ENCODE measurements at places on chromosomes 1 and 21.

DNA sequence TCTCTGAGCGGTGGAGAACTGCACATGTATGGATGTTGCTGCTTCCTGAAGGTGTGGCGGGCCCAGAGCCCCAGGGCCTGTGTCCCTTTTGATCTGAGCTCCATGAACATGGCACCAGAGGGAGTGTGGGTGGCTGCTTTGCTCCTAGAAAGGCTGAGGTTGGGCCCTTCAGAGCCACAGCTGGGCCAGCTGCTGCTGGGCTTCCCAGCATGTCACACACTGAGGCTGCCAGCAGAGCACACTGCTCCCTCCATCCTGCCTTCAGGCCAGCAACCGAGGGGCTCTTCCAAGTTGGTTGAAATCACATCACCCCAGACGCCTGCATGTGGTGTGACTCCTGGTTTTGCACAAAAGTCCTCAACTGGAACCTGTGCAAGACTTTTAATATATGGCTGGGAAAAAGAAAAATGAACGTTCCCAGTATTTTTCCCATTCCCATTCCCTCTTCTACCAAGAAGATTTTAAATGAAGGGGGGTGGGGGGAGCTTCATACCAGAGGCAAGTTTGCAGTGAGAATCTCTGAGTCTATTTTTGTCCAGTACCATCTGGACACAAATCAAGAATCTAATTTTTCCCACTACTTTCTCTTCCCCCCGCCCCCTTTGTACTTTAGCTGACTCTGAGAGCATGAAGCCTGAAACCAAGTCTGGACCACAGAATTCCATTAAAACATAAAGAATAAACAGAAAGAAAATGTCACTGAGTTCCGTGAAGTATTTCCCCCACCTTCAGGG, 26.2 kb upstream of the NGF start:
- DNase-seq, result no peak

DNA sequence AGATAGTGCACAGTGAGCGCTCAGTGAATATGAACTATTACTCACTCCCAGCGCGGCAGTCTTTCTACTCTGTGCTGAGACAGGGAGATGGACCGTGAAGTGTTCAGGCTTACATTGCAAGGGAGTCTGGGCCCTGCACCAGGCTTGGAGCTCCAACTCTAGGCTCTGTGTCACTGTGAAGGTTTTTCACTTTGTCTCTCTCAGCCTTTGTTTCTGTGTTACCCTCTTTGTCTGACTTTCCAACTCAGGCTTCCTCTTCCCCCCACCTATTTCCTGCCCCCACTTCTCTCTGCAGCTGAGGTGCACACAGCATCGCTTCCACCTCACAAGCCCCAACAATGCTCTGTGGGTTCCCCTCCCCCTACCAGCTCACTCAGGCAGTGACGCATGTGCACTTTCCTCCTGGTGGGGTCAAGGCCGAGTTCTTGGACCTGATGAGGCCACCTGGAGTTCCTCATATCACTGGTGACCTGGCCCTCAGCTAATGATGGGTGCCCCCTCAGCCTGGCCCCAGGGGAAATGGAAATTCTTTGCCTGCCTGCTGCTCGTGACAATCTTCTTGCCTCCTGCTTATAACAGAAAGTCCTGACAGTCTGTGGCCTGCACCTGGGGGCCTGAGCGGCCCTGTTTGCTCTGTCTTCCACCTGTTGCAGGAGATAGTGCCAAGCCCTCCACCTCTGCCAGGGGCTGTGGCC, 1.1 kb upstream of the LCK start:
- DNase-seq, result no peak

DNA sequence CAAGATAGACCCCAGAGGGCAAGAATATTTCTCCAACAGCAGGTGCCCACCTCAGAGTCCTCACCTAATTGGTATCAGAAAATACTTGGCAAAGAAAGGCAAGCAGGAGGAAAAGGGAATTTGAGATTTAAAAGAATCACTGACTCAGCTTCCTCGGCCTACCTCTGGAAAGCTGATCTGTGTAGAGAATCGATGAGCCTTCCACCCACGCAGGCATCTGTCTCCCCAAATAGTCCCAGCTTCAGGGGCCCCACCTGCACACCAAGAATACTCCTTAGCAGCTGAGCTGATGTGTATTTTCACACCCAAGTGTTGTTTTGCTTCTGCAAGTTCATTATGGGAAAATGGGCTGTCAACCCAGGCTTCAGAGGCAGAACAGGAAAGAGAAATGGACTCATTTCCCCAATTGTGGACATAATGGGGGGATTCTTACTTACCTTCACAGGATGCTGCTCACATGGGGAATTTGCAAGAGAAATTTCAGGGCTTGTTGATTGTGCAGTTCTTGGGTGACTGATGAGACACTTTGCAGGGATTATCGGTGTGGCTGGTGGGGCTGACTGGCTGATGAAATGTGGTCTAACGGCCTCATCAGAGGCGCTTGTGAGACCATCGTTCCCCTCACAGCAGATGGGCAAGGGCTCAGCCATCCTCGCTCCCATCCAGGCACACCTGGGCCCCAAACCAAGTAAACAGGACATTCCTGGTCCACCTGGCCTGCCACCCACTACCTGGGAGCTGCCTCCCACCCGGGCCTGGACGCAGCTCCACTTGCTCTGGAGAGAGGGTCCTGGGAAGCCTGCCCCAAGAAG, 436.3 kb downstream of the PTPRU start:
- no peak for DNase-seq

DNA sequence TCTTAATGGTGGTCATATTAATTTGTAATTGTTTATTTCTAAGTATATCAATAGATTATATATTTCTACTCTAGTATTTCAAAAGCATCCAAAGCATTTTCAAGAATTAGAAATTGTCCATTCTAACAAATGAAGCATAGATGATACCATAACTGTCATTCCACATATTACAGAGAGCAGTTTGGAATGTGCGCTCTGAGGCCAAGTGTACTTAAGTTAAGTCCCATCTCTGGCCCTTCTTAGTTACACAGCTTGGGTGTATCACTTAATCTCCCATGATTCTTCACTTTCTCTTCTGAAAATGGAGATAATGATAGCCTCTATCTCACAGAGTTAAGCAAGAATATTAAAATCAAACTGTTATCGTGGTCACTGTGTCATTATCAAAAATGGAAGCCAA, 281.1 kb downstream of the MRPL39 start:
- no peak for DNase-seq

DNA sequence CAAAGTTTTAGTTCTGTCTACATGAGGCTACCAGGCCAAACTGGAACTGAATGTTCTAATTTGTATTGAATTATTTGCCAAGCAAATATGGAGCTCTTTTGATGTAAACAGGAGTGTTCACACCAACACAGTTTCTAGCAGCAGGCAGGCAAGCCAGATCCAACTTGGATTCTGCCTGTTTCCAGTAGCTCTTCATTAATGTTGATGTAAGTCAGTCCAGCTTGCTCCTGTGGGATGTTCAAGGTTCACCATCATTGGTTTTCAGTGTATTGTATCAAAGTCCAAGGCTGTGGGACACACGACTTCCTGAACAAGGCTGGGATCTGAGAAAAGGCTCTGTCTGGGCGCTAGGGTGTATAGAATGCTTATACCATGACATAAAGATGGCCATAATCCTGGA, 68.1 kb downstream of the PAPPA2 start:
- no peak for DNase-seq

DNA sequence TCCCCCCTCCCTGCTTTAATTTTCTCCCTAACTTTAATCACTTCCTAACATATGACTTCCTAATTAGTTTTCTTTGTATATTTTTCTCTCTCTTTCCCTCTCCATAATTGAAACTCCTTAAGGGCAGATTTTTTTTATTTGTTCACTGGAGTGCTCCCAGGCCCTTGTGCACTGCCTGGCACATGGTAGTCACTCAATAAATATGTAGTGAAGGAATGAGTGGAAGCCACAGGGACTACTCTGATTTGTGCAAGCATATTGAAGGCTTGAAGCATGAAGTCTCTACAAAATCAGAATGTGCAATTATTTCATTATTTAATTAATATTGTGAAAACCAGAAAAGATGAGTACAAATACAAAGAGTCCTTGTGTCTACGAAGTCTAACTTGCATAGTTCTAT, 41.5 kb downstream of the SNX7 start:
- DNase-seq, result no peak
